Smooth muscle cell of the coronary artery (primary cell): ENCODE measurements at places on chromosomes 6 and 20. TPM values are rescaled to one million over a fixed set of nuclear protein-coding genes. Genes with fewer than 3 reads are reported as not detected.

The CTCFL gene
- not detected in 2 replicates for total RNA-seq

The HTR1E gene
- total RNA-seq = not detected in 2 replicates

The IL17F gene
- total RNA-seq = not detected in 2 replicates

The SMLR1 gene
- not detected in 2 replicates for total RNA-seq

The TREM1 gene
- 1.5 TPM in 1 of 2 replicates, not detected in the other for total RNA-seq

The GHRH gene
- not detected in 2 replicates for total RNA-seq

The TRIM40 gene
- under 0.01 TPM in 1 of 2 replicates, not detected in the other for total RNA-seq

The TOX2 gene
- 0.12 and 2.0 TPM in 2 replicates for total RNA-seq
